ENCODE measurements at places on chromosomes 12 and 14.

DNA sequence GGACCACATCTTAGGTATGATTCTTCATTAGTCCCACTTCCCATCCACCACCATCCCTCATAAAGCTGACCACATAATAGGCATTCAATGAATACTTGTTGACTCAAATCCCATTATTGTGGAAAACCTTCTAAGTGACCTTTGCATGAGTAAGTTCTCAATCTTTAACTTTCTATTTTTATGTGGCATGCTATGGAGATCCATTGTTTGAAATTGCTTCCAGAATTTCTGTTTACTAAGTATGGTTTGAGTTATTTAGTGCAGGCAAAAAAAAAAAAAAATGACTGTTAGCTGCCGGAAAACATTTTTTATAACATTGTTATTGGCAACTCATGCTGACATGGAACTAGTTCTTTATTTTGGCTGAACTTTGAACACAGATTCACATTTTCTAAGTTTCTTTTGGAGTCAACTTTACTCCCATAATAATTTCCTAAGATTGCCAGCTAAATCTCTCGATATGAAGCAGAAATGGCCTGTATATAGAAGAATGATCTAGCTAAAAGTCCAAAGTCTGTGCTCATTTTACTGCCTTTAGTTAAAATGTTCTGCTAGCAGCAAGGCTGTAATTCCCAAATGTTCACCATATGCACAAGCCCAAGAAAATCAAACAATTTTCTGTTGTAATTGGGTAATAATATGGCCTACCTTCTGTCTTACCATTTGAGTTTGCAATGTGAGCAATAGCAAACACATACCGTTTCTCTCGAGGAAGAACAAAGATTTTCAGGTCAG is 77.9 kb downstream of the PTGER2 start:
- no peak for DNase-seq

DNA sequence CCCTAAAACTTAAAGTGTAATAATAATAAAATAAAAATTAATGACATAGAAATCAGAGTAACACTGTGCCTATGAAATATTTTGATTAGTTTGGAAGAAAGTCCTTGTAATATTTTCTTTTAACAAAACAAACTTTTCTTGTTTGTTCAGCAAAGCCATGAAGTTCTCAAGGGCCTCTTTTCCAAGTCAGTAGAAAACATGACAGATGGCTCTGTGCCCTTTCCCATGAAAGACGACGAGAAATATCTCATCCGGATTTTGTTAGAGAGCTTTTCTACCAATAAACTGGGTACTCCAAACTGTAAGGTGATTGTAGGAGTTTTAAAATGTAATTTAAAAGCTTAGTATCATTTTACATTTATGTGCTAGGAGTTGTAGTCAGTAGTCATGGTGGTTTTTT is 54.5 kb upstream of the ASPG start:
- no peak for DNase-seq

GRCh38 chr12:108447168-108447832 is 67.8 kb upstream of the FICD start:
- DNase-seq = no peak

GRCh38 chr12:110937104-110937641 is 16.8 kb upstream of the MYL2 start:
- no peak for DNase-seq

GRCh38 chr14:59294662-59294992 is 106.2 kb downstream of the DAAM1 start:
- no peak for DNase-seq

DNA sequence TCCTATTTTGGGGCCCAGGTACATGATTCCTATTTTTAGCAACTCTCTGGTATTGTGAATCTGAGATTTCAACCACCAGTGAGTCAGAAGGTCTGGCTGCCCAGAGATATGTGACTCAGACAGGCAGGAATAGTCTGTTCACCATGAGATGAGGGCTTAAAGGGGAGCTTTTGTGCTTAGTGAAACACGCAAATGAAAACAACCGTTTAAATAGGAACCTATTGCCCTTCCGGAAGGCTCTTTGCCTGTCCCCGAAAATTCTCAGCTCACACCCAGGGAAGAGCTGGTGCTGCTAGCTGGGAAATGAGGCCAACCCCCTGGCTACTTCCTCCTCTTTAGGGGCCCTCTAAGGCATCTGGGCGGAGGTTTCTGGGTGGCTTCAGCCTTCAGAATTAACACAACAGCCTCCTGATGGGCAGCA is 283.6 kb downstream of the CACNA1C start:
- DNase-seq = no peak

GRCh38 chr12:26188641-26189040 is 6.7 kb upstream of the SSPN start:
- DNase-seq = no peak

GRCh38 chr12:30953257-30953656 is 26.7 kb downstream of the TSPAN11 start:
- DNase-seq = no peak

GRCh38 chr12:57866308-57867019 is 19.9 kb upstream of the CTDSP2 start:
- DNase-seq = no peak

DNA sequence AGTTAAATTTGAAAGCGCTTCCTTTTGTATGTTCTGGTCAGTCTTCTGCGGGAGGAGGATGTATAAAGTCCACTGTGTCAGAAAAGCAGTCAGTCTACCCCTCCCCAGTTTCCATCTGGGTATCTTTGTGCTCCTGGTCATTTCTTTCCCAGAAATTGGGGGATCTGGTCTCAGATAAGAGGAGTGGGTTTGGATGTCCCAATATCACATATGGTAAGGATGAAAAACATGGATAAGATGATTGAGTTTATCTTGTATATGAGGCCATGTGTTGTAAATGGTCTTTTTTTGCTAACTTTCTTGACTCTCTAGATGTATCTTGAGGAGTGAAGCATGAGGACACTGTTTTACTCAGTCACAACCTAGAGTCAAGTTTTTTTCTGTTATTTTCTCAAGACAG is 186.8 kb upstream of the HIF1A start:
- DNase-seq = no peak

DNA sequence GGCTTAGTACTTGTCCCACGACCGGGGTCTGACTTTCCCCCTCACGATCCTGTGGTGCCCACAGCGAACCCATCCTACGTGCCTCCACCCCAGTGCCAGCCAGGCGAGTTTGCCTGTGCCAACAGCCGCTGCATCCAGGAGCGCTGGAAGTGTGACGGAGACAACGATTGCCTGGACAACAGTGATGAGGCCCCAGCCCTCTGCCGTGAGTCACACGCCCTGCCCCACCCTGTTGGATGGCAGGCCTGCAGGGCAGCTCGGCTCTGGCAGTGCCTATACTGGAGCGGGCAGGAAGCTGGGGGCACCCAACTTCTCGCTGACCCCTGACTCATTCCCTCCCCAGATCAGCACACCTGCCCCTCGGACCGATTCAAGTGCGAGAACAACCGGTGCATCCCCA is 18.3 kb upstream of the LRP1-AS start:
- no peak for DNase-seq

All from C1 segment of cervical spinal cord (tissue), 14 donors.